Stimulated activated memory B cell treated with anti-CD40 and anti-IgM and Interleukin-4, amounts not matched to agents 10 μg/mL and 1 μg/mL and 100 μg/mL, for 72 hours (primary cell): ENCODE measurements at places on chromosomes 4 and X.
A peak's percentile ranks its signal among the peaks of the same experiment; 100 is the strongest.

DNA sequence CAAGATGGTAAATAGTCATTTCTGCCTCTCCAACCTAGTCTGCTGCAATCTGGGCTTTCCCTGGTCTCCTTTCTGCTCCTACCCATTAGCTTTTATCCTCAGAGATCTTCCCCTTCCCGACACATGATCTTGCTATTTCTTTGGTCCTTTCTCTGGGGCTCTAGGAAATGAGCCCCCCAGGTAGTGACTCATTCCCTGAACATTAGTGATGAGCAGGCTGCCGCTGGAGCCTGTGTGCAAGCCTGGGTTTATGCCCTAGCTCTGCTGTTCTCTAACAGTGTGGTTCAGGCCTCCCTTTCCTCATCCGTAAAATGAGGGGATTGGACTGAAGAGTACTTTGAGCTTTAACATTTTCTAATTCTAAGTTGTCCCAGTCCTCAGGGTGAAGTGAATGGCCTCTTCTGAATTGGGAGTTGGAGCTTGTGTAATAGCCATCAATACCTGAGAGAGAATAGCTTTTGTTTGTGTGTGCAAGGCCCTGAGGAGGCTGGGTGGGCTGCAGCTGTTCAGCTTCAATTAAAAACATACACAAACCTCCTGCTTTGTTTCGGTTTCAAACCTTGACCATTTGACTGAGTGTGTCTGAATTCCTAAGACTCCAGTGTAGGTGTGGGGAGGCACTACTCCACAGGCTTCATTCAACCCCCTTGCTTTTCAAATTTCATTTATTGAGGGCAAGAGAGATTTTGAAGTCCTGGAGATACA, 115.6 kb upstream of the SCML1 start:
- ATAC-seq, result no peak
- no peaks in the 10 kb centered on the region for H3K27me3 ChIP-seq
- no peaks in the 10 kb centered on the region for H3K36me3 ChIP-seq
- no peak overlapping the region for H3K4me3 ChIP-seq

DNA sequence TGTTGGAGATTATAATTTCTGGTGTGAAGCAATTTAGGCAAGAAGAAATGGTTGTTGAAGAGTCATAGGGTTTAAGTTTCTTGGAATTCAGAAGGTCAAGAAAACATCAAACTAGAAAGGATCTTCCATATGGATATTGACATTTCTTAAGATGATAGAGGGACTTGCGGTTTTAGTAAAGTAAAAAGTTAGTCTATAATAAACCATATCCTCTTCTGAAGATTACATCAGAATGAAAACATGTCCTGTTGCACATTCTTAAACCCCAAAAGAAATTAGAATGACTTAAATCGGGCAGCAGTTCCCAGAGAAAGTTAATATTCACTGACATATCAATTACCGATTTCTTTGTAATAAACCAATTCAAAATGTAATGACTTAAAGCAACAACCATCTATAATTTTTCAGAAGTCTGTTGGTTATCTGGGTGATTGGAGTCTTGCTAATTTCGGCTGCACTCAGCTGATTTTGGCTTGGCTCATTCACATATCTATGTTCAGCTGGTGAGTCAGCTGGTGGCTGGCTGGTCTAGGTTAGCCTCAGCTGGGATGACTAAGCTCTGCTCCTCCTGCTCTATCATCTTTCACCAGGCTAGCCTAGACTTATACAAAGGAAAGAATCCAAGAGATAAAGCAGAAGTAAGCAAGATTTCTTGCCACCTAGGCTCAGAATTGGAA, 24.4 kb upstream of the DYNLT3 start:
- no peak overlapping the region for H3K4me3 ChIP-seq
- H3K4me1 ChIP-seq, result no peaks in the 10 kb centered on the region
- H3K27me3 ChIP-seq, result peaks cover 21% of the 10 kb centered on the region
- H3K36me3 ChIP-seq, result no peaks in the 10 kb centered on the region
- no peak for ATAC-seq

GRCh38 chr4:83858131-83858530, 322.2 kb downstream of the GPAT3 start:
- no peak overlapping the region for H3K4me3 ChIP-seq
- H3K27ac ChIP-seq, result no peak overlapping the region
- H3K4me1 ChIP-seq, result no peaks in the 10 kb centered on the region
- ATAC-seq, result no peak
- no peaks in the 10 kb centered on the region for H3K27me3 ChIP-seq

DNA sequence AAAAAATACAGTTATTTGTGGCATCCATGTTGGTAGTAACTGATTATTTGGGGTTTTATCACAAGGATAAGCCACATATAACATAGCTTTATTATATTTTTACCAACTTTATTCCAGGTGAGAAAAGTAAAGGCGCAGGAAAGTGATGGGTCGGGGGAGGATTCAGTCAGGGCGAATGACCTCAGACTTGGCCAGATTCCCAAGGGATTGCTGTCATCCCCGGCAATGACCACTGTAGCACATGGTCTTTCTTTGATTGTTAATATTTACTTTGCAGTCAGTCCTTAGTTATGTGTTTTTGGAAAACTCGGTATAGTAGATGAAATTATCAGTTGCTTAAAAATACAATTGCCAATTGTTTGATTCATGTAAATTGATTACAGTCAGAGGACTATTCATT, 17.6 kb downstream of the GRIA3 start:
- H3K36me3 ChIP-seq, result no peaks in the 10 kb centered on the region
- no peak overlapping the region for H3K4me3 ChIP-seq
- no peaks in the 10 kb centered on the region for H3K27me3 ChIP-seq
- ATAC-seq, result no peak
- no peaks in the 10 kb centered on the region for H3K4me1 ChIP-seq

- H3K27me3 ChIP-seq, result no peaks in the 10 kb centered on the region
- H3K4me1 ChIP-seq, result no peaks in the 10 kb centered on the region
- no peaks in the 10 kb centered on the region for H3K36me3 ChIP-seq
These were observed 77.3 kb downstream of the DCAF8L1 start for GRCh38 chrX:27903960-27904359.

DNA sequence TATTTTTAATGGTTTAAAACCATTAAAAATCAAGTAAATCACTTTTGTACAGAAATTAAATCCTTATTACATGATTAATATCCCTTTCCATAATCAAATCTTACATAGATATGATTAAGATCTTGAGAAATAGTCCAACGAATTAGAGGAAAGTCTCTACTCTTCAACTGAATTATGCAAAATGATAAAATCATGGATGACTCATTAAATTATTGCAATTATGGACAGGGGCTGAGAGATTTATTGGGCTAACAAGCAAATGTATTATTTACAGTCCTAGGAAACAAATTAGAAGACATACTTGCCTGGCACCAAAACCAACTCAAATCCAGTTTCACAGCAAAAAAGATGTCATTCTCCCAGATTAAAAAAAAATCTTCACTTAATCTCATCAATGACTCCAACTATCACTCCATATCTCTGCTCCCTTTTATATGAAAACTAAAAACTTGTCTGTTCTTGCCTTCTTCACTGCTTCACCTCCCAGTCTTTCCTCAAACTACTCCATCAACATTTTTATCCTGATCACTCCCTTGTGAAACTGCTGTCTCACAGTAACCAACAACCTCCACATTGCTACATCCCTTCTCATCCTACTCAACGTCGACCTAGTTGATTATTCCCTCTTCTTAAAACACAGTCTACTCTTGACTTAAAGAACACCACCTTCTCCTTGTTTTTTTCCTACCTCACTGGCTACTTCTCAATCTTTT, 18.4 kb upstream of the DDX60 start:
- no peaks in the 10 kb centered on the region for H3K36me3 ChIP-seq
- no peak overlapping the region for H3K27ac ChIP-seq
- no peak for ATAC-seq
- H3K4me3 ChIP-seq, result no peak overlapping the region
- no peaks in the 10 kb centered on the region for H3K27me3 ChIP-seq

DNA sequence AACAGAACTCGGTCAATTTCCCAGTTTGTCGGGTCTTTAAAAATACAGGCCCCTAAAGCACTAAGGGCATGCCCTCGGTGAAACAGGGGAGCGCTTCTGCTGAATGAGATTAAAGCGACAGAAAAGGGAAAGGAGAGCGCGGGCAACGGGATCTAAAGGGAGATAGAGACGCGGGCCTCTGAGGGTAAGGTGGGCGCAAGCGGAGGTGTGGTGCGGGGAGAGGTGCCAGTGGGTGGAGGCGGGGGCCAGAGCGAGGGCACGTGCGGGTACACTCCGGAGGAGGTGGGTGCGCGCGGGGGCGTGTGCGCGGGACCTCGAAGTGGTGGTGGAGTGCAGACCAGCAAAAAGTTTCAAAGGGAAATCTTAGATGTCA, 787 bp upstream of the TET2 start:
- peak overlapping the region; percentile 89 for H3K4me3 ChIP-seq
- no peaks in the 10 kb centered on the region for H3K27me3 ChIP-seq
- H3K27ac ChIP-seq, result peak overlapping the region; percentile 99
- H3K36me3 ChIP-seq, result no peaks in the 10 kb centered on the region
- H3K4me1 ChIP-seq, result peaks cover 57% of the 10 kb centered on the region

DNA sequence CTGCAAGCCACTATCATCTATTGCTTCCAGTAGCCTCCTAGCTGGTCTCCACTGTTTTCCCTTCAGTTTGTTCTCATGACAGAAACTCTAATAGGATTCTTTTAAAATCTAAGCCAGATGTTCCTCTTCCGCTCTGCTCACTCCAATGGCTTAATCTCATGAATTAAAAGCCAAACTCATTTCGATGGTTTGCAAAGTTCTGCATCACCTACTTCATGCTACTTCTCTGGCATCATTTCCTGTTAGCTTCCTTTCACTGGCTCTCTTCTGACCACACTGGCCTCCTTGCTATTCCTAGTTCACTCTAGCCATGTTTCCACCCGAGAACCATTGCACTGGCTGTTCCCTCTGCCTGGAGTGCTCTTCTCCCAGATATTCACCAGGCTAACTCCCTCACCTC, 102.0 kb upstream of the LSM6 start:
- H3K27me3 ChIP-seq, result no peaks in the 10 kb centered on the region
- no peak for ATAC-seq
- H3K36me3 ChIP-seq, result no peaks in the 10 kb centered on the region
- no peak overlapping the region for H3K4me3 ChIP-seq

DNA sequence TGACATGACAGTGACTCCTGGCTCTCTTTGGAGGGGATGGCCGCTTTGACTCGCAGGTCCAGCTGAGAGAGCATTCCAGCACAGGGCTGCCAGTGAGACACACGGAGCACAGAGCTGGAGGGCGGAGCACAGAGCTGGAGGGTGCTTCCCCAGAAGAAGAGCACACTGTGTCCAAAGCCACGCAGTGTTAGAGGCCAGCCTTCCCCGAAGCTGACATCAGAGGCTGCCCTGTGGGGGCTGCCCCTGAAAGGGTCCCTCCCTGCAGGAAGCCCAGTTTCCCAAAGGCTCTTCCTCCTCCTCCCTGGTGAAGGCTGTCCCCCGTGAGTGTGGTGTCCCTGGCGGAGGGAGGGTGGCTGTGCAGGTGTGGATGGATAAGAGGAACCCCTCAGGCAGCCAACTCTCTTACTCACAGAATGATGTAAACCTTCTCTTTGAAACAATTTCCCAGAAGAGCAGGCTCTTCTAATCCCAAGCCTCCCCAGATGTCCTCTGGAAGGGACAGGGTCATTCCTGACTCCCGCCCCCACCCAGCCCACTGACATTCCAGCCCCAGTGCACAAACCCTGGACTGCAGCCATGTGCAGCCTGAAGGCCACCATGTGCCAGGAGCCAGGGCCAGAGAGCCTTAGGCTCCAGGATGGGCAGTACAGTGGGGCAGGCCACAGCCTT, 53.4 kb downstream of the PSAPL1 start:
- H3K27ac ChIP-seq, result no peak overlapping the region
- H3K36me3 ChIP-seq, result no peaks in the 10 kb centered on the region
- H3K4me3 ChIP-seq, result no peak overlapping the region
- no peaks in the 10 kb centered on the region for H3K4me1 ChIP-seq
- ATAC-seq, result no peak

- no peaks in the 10 kb centered on the region for H3K36me3 ChIP-seq
- H3K27me3 ChIP-seq, result no peaks in the 10 kb centered on the region
- no peak overlapping the region for H3K27ac ChIP-seq
- H3K4me3 ChIP-seq, result no peak overlapping the region
- H3K4me1 ChIP-seq, result no peaks in the 10 kb centered on the region
- no peak for ATAC-seq
These were observed 172.1 kb downstream of the OPHN1 start for GRCh38 chrX:68261060-68261672.
